Neural progenitor cell (in vitro differentiated cells): ENCODE measurements at places on chromosomes 16 and 17.

GRCh38 chr17:80873307-80873951 is 118.2 kb upstream of the CHMP6 start:
- peak; percentile 93 for DNase-seq

GRCh38 chr17:15194859-15195277 is 70.3 kb downstream of the PMP22 start:
- DNase-seq, result no peak

DNA sequence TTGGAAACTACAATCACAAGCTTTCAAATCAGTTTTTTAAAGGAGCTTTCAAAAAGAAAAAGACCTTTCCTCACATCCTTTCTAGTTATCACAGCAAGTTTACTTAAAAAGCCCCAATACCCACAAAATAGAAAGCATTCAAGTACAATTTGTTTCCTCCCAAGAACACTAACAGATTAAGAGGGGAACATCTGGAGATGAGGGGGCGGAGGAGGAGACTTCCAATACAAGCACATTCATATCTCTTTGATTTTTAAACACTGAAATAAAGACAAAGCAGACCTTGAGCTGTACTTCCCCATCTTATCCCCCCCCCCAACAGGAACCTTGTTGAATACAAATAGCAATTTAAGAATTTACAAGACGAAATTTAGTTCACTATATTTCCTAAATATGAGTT is 2.0 kb downstream of the YWHAE start:
- DNase-seq, result no peak

- no peak for DNase-seq
These were observed 221.1 kb upstream of the CIBAR2 start for GRCh38 chr16:85333337-85333736.

DNA sequence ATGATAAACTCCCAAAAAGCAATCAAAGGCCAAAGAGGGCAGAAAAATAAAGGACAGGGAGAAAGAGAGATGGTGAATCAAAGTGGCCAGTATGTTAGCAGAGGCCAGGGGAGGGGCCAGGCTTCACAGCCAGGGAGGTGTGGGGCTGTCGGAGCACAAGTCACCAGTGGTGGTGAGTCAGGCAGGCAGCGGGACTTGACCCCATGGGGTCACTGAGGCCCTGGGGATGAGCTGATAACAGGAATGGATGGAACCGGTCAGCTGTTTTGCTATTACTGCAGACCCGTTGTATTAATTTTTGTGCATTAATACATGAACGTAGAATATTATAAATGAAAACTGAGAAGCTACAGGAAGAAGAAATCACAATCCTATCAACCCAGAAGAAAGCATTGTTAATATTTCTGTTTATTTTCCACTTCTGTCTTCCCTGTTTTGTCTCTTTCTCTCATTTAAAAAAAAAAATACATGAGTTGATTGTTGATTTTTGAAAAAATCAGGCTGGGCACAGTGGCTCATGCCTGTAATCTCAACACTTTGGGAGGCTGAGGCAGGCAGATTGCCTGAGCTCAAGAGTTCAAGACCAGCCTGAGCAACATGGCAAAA is 106.9 kb downstream of the SOCS1 start:
- no peak for DNase-seq

GRCh38 chr17:17479209-17479608 is 2.4 kb downstream of the MED9 start:
- DNase-seq, result no peak

DNA sequence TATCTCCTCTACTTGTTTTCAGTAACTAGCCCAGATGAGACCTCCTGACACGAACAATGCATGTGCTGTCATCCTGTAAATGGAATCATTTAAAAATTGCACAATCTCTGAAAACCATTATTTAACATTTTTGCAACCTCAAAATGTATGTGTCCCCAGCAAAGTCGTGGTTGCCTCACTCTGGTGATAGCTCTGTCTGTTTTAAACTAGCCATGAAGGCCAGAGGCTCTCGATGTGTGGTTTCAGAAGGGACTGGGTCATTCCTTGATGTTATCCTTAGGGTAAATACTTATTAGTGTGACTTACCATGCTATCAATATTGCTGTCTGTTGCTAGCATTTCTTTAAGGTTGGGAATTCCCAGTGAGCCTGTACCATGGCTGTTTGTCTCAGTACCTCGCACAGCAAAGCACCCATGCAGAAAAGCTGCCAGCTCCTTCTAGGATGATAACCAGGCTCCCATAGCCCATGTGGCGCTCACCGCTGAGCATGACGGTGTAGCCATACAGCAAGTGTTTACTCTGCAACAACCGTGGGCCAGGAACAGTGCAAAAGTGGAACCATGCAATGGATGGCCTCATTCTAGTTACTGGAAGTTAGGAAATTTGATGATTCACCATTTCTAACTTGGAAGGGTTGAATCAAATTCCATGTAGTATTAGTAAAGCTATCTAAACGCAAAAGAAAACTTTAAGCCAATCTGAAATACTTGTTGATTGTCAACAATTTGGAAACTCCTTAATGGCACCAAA is 2.9 kb upstream of the PGS1 start:
- DNase-seq, result no peak

GRCh38 chr16:29926711-29927052 is 656 bp upstream of the KCTD13 start:
- DNase-seq, result no peak
